Transverse colon (tissue), 4 donors: ENCODE measurements at places on chromosomes 1 and 21.

DNA sequence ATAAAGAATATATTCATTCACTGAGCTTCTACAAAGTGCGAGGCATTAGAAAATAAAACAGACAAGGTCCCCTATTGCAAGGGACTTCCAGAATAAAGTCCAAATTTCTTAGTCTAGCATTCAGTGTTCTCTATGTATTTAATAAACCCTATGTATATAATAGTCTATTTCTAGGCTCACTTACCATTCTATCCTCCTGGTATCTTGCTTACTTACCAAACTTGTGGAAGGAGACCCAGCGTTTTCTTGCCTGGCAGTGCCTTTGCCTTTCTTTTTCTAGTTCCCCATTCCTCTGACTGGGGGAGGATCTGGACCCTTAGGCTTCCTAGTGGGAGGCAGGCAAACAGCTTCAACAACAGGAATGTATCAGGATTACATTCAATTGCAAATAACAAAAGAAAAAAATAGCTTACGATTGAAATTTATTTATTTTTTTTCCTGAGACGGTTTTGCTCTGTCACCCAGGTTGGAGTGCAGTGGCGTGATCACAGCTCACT is 690 bp upstream of the RNF19B start:
- no peak for DNase-seq

GRCh38 chr21:19198801-19199200 is 795.2 kb upstream of the TMPRSS15 start:
- no peak for DNase-seq

- no peak for DNase-seq
Observed at GRCh38 chr1:150575518-150576366, 3.7 kb downstream of the MCL1 start.

GRCh38 chr1:63189677-63190076 is 132.7 kb upstream of the FOXD3 start:
- no peak for DNase-seq

DNA sequence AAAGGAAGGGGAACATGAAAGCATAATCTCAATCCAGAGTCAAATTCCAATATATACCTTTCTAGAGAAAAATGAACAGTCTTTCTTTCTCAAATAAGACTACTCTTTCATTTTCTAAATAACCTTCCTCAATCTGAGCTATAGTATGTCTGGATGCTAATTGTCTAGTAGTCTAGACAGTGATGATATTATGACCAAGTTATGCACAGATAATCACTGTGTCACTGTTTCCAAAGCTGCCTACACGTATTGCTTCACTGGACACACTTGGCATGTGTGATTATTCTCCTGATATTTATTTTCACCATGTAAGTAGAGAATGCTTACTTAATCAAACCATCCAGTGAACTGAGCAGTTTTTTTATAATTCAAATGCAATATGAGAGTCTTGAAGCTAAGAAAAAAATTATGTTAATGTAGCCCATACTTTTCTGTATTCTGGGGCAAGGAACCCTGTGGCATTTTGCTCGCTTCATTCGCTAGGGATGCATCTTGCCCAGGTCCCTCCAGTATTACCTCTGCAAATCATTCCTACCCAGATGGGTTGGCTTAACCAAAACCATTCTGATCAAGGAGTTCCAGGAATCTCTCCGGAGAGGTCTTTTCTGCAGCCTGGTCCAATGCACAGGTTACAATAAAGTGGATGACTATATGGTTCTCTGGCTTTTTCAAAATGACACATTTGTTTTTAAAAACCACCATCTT is 303.1 kb upstream of the RUNX1 start:
- no peak for DNase-seq

DNA sequence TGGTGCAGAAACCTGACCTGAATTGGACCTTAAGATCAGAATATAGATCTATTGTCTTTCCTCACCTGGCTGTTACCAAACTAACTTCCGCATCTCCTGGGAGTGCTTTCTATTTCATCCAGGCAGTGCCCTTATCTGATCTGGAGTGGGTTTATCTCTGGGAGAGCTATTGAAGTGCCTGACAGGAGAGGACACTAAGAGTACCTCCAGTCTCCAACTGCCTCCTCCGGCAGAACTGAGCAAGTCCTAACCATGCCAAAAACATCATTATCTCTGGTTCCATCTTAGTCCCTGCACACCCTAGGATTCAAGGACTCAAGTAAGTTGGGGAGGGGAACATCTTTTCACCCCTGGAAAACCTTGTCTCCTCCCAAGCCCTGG is 12.4 kb upstream of the KCNJ15 start:
- no peak for DNase-seq

DNA sequence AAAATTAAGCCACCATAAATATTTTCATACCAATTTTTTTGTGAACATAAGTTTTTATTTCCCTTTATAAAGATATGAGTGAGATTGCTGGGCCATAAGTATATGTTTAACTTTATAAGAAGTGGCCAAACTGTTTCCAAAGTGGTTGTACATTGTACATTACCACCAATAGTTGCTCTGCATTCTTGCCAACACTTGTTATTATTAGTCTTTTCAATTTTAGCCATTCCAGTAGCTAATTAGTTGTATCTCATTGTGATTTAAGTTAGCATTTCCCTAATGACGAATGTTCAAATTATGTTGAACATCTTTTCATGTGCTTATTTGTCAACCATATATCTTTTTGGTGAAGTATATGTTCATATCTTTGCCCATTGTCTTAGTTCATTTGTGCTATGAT is 64.0 kb upstream of the DNAH14 start:
- DNase-seq: no peak

DNA sequence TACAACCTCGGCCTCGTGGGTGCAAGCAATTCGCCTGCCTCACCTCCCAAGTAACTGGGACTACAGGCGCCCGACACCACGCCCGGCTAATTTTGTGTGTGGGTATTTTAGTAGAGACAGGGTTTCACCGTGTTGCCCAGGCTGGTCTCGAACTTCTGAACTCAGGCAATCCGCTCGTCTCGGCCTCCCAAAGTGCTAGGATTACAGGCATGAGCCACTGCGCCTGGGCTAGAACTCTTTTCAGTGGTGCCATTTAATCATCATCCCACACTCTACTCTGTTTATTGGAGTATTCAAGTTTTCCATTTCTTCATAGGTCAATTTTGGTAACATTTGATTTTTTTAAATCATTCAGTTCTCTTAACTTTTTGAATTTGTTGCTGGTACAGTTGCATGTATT is 101.3 kb downstream of the DHRS3 start:
- DNase-seq: no peak

DNA sequence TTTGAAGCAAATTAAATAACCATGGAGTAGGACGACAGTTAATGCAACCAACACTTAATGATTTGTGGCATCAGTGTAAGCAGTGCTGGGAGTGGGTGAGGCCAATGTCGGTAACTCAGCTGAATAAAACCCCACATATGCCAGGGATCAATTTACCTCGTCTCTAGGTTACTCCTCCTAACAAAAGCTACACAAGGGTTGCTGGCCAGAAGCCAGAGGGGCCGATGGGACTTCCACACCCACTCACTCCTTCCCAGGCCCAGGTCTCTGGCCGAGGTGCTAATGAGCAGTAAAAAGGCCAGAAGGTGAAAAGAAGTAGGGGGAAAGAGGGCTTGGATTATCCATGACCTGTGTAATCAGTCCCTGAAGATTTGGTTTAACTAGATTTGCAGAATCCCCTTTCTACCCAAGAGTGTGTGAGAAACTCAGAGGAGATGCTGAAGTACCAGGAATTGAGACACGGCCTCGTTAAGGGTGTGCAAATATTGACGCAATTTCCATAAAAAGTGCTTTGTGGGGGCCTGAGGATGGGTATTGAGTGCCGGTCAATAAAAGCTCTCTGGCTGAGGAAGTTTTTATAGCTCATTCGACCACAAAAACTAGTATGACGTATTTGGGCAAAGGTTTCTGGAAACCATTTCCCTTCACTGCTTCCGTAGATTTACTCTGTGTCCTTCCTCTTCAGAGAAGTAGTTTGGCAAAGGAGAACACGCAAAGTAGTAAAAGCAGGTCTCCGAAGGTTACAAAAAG is 145.5 kb downstream of the TBX15 start:
- DNase-seq: no peak

DNA sequence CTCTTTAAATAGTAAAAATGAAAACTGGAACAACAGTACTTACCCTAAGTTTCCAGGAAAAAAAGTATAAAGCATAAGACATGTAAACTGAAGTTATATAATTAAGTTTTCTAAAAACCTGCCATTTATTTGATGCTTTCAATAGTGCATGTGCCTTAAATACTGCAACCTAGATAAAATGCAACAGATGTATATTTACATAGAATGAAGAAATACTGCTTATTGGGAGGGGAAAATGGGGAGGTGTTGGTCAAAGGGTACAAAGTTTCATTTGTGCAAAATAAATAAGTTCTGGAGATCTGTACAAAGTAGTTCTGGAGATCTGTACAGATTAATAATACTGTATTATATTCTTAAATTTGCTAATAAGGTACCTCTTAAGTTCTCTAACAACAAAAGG is 68.6 kb downstream of the PRPF38A start:
- no peak for DNase-seq
